Gastroesophageal sphincter (tissue), 4 donors: ENCODE measurements at places on chromosomes 16 and 17. TPM values are rescaled to one million over a fixed set of nuclear protein-coding genes. Genes with fewer than 3 reads are reported as not detected.
A peak's percentile ranks its signal among the peaks of the same experiment; 100 is the strongest.

DNA sequence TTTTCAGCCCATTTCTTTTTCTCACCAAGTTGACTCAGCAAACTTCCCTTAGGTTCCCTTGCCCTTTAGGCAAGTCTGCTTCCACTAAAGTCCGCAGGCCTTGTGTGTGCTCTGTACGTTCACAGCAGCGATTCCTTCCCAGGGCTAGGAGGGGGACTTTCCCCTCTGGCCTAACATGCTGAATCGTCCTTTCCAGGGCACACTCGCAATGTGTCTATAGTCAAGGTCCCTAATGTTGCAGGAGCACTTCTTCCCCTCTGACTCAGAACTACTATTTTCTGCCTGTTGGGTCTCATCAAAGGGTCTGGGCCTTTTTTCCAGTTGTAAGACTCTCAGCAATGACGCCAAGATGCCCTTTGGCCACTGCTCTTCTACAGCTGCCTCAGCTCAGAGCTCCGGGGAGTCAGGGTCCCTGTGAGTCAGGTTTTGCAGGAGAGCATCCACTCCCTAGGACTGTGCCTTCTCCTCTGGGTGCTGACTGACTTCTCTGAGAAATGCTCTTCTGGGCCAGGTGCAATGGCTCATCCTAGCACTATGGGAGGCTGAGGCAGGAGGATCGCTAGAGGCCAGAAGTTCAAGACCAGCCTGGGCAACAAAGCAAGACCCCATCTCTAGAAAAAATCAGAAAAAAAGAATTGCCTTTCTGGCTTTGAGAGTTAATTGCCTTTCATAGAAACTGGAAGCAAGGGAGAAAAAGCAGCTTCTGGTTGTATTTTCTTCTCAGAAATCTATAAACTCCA lies 64.4 kb upstream of the TBX2 start:
- no peak for ATAC-seq

DNA sequence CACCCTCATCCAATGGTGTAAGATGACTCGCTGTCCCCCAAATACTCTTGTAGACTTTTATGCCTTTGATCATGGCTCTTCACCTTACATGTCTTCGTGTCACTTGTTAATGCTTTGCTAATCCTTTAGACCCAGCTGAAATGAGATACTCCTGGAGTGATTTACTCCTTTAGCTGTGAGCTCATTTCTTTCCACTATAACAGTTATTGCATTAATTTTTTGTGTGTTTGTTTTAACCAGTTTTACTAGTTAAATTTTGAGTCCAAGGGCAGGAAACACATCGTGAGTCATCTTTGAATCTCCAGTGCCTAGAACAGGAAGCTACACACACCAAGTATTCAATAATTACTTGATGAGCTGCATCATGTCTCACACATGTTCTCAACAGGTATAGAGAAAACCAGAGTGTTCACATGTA lies 6.5 kb upstream of the CTCF start:
- no peak for ATAC-seq

DNA sequence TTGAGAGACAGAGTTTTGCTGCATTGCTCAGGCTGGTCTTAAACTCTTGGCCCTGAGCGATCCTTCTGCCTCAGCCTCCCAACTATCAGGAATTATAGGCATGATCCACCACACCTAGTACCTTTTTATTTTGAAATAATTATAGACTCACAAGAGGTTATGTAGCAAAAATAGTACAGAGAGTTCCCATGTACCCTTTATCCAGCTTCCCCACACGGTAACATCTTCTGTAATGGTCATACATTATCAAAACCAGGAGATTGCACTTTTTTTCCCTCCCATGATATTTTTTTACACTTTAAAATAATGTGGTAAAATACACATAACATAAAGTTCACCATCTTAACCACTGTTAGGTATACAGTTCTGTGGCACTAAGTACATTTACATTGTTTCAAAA lies 28.8 kb upstream of the CACNG4 start:
- no peak for ATAC-seq

GRCh38 chr16:1920727-1921171 lies 2.5 kb upstream of the HS3ST6 start:
- ATAC-seq = no peak

DNA sequence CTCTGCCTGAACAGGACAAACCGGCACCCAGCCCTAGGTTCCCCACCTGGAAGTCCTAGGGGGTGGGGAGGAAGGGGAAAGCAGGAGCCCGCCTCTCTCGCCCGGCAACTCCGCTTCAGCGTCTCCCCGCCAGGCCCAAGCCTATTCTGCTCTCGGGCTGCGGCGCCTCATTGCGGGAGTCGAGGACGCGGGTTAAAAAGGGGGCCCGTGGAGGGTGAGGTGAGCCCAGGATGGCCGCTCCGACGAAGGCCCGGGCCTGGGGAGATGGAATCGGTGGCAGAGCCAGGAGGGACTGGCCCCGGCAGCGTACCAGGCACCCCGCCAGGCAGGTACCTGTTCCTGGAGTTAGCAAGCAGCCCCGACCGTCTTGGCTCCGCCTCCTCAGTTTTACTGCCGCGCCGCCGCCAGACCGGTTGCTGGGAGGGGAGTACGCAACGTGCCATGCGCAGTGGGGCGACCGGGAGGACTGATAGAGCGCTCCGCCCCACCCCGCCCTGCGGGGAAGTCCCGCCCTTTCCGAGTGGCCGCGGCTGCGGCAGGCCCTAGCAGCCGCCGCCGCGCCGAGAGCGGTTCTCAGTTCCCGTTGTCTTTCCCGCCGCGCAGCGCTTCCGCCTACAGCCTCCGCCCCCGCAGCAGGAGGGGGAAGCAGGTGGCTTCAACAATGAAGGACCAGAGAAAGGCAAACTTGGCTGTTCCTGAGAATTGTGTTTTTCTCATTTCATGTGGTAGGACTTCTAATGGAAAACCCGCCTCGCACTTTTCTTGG lies at the start of gene STRADA:
TSS of gene STRADA (minus strand) at position 392 of the 766 bp plus-strand sequence. CDS start 13,430 bp downstream, outside the sequence.
- ATAC-seq = peak; percentile 100

GRCh38 chr16:24255456-24256371 lies at the start of gene CACNG3:
Gene CACNG3, plus strand, starts transcription at chr16:24256335. Its CDS starts 420 bp downstream, at chr16:24256755.
- no peak for ATAC-seq

DNA sequence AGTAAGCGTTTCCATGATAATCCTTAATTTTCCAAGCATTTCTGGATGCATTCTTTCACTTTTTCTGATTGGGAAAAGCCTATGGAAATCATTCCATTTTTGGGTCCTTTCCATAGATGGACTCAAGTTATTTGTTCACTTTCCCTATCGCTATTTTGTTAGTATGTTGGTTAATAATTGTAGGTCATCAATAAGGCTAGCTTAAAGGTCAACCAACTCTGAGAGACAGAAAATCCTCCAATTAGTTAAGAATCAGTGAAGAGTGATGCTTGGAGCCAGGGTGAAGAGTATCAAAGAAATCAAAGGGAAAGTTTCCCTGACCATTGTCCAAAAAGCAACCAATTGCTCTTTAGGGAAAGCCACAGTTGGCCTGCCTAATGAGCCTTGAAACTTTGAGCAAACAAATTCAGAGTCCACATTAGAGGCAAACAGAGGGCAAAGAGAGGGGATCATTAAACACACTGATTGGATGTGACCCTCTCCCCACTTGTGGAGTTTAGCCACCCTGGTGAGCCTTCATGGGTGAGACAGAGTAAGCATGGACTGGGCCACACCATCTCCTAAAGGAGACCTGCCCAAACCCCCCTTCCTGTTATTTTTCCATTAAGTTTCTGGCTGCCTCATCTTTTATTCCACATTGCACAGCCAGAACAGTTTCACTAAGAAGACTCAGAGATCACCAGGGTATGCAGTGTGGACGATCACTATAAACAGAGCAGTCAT lies 133.4 kb upstream of the DYNLRB2 start:
- ATAC-seq = no peak

DNA sequence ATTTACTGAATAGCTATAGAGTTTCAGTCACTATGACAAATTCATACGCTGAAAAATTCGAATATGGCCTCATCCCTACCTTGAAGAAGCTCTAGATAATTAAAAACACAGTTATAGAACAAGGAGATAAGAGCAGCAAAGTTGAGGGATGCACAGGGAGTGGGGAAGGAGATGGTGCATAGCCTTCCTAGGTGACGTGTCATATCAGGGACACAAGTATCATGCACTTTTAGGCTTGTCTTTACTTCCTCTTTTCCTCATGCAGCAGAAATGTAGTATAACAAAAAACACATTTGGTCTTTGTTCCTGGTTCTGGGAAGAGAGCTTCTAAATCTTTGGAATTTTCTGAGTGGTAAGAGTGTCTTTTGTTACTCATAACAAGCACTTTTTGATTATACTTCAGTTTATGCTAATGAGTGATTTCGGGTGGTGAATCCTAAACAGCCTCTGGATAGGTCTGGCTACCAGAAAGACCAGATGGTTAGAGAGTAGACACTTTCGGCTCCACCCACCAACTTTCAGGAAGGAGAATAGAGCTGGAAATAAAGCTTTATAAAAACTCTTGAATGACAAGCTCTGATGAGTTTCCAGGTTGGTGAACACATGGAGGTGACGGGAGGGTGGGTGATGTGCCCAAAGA lies 341.4 kb downstream of the UTP18 start:
- no peak for ATAC-seq

DNA sequence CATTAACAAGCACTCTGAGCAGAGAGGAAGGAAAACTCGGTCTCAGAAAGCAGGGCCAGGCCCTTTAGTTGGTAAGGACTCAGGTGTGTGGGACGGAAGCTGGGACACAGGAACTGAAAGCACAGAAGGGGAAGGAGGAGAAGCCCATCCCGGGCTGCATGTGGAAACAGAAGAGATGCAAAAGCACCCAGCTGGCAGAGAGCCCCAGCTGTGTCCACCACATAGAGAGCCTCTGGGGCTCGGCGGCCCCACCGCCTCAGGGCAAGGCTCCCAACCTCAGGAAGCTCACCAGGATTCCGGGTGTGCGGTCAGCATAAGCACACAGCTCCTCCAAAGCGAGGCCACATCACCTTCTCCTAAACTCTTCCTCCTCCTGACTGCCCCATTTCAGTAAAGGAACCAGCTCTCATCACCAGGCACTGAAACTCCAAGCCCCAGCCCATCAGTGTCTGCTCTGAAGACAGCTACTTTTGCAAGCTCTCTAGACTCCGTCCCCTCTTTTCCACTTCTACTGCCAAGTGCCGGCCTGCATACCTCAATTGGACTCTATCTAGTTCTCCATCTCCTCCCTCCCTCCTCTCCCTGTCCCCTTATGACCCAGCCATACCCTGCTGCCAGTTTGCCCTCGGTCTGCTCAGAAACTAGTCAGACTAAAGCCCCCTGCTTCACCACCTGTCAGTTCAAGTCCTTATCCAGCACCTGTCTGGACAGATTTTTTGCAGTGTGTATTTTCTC lies 6.0 kb downstream of the ST3GAL2 start:
- ATAC-seq = peak; percentile 26

- ATAC-seq = no peak
These were observed 338.5 kb downstream of the PMP22 start for GRCh38 chr17:14926526-14927122.

The TM4SF5 gene
- total RNA-seq = not detected

The GCSH gene
- total RNA-seq = 11.8 TPM

The TRIM72 gene
- total RNA-seq = not detected

The TMEM98 gene
- 71.4 TPM for total RNA-seq

The SLC5A2 gene
- not detected for total RNA-seq
